ENCODE measurements at places on chromosomes 5 and 9.

GRCh38 chr5:93954421-93955069 is 213.1 kb upstream of the POU5F2 start:
- ATAC-seq, result no peak

- no peak for ATAC-seq
Observed at GRCh38 chr5:26323794-26324193, 714.6 kb downstream of the CDH9 start.

DNA sequence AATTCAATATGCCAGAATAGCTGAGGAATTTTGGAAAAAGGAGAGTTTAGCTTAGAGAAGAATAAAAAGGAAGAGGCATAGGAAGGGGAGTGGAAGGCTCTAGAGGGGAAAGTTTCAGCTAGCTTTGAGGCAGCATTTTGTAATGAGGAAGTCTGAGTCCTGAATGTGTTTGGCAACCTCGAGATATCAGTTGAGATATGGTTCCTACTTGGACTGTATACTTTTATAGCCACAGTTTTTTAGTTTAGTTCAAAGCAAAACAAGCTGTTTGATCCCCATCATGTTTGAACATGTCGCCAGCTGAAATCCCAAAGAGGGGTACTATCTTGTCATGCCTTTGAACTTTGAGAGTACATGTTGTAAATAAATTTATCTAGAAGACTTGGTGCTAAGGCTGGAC is 559.0 kb upstream of the FTMT start:
- ATAC-seq, result no peak

GRCh38 chr5:132865668-132866341 is 464 bp downstream of the GDF9 start:
- peak; percentile 38 for ATAC-seq

DNA sequence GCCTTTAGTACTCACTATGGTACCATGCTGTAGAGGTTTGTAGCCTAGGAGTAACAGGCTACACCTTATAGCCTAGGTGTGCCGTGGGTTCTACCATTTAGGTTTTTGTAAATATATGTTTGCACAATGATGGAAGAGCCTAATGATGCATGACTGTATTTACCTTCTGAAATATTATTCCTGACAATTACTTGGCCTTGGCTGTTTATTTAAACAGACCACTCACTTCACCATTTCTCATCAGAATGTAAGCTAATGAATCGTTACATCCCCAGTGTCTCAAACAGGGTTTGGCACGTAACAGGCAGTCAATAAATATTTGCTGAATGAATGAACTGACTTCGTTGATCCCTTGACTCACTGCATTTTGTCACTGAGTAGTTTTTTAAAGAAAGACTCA is 93.1 kb downstream of the MED27 start:
- no peak for ATAC-seq

GRCh38 chr9:37999588-38000189 is 69.3 kb downstream of the SHB start:
- no peak for ATAC-seq

DNA sequence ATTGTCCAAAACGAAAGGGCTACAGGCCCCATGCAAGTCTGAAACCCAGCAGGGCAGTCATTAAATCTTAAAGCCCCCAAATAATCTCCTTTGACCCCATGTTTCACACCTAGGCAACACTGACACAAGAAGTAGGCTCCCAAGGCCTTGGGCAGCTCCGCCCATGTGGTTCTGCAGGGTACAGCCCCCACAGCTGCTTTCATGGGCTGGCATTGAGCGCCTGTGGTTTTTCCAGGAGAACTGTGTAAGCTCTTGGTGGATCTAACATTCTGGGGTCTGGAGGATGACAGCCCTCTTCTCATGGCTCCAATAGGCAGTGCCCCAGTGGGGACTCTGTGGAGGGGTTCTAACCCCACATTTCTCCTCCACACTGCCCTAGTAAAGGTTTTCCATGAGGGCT is 623.5 kb downstream of the PRR16 start:
- ATAC-seq, result no peak

GRCh38 chr5:168370831-168371230 is 79.4 kb downstream of the WWC1 start:
- no peak for ATAC-seq

GRCh38 chr9:125839317-125839716 is 92.1 kb downstream of the PBX3 start:
- ATAC-seq, result no peak

GRCh38 chr5:149313151-149313841 is 32.0 kb upstream of the GRPEL2 start:
- no peak for ATAC-seq

- ATAC-seq, result no peak
Observed at GRCh38 chr5:168109441-168109840, 182.0 kb upstream of the WWC1 start.

DNA sequence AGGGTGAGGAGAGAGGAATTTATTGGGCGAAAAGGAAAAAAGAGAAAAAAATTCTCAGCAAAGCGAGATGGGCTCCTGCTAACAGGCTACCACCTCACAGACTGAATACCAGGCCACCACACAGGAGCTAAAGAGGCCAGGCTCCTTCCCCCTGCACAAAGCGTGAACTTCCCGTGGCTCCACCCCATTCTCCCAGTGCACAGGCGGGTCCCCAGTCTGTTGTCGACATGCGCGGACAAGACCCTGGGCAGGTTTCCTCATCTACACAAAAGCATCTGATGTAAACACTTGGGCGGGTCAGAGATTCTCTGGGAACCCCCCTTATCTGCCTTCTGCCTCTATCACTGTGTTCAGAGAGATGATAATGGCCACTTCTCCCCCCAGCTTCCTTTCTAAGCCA is 34.2 kb downstream of the IL31RA start:
- ATAC-seq, result no peak

DNA sequence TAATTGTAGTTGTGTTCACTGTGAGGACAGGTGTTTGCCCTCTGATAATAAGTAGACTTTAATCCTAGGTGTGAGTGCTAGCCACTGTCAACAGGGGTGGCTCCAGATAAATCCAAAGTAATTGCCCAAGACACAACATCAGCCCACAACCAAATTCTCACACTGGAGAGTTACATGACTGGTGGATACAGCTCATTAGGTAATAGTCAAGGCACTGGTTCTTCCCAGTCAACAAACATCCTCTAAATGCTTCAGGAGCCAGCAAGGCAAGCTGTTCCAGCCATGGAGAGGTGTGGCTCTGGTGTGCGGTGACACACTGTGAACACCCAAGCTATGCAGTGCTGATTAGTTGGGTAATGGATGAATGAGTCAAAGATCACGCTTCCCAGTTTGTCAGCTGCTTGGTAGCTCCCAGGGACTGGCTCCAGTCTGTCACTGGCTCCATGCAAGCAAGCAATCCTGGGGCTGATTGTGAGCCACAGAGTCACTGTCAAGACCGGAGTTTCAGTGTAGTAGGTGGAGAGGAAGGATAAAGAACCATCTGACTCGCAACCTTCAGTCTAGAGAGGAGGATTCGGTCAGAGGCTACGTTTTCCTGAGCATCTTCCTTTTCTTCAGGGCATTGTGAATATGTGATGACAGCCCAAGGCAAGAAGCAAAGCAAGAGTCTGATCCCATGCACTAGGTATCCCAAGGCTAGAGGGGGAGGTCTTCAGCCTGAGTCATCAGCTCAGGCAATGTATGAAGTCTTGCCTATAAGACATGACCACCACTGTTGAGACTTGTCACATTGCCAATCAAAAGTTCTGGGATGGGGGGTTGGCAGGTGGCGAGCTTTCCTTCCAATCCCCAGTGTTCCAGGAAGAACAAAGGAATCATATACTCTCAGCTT is 63.1 kb downstream of the UGCG start:
- ATAC-seq, result no peak

- no peak for ATAC-seq
Observed at GRCh38 chr5:52743012-52743411, 44.7 kb upstream of the ITGA1 start.

DNA sequence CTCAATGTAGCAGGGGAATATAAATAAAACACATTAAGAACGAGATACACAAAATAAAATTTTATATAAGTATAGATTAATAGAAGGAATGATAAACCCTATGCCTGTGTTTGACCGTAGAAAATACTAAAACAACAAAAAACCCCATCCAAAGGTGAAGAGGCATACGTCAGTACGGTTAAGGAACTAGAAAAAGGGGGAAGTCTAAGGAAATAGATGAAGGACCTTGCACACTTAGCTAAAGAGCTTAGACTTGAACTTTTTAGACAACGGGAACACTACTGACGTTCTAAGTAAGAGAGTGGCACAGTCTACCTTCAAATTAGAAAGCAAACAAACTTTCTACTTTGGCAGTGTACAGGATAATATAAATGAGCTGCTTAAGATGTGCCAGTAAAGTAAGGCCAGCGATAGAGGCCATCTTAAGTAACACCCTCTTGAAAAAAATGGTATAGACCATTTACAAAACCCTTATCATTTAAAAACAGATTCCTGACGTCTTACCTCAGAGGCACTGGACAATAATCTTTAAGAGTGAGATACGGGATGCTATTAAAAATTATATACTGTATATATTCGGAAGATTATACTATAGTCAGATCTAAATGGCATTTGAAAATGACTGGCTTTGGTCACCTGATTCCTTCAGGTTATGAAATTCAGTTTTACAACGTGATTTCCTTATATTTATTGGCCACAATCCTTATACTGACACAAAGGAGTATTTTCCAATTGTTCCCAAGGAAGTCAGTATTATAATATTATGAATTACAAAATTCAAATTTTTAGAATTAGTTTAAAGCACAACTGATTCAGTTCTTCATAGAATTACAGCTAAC is 8.5 kb downstream of the PANK3 start:
- no peak for ATAC-seq

GRCh38 chr9:124358631-124359030 is 56.6 kb downstream of the PSMB7 start:
- ATAC-seq, result no peak

DNA sequence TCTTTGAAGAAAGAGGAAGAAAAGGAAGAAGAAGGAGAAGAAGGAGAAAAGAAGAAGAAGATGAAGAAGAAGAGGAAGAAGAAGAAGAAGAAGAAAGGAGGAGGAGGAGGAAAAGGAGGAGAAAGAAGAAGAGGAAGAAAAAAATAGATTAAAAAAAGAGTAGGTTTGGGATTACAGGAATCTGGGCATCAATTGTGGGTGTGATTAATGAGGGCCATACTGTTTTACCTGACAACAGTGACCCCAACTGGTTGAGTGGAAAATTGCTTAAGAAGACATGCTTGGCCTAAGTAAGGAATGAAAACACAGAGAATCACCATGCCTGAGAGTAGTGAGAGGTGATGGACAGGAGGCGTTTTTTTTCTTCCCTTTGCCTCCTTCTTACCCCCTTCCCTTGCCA is 114.6 kb downstream of the FAM170A start:
- ATAC-seq, result no peak

DNA sequence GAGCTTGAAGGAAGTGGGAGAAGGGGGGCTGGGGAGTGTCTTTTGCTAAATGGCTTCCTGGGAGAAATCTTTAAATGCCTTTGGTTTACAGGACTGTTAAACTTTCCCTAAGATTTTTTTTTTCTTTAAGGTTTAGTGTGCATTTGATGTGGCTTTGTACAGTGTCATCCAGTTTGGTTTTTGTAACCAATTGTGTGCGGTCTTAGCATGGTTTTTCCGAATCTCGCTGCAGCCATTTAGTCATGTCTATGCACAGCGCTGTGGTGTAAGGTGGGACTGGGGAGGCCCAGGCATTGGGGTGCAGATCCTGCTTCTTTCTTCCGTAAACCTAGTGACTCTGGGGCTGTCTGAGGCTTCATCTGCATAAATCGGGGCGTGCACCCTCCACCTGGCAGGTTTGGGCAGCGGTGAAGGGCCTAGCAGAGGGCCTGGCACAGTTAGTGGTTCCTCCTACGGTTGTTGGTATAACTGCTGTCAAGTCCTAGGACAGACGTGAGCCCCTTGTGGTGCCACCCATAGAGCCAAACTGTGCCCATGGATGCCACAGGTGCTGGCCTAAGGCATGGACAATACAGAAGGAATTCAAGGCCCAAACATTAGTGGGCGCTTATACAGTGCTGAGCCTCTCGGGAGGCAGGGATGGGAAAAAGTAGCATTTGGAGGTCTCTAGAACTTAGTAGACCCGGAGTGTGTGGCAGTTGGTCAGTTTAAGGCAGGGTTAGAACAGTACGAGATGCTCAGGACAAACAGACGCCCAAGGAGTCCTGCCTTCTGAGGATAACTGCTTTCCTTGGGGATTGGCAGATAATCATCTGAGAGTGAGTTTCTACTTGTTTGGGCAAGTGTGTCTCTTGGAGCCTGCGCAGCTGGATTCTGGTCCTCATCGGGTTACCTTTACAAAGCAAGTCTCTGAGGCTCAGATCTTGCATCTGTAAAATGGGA is 1.5 kb downstream of the PRRC2B start:
- ATAC-seq, result peak; percentile 1

DNA sequence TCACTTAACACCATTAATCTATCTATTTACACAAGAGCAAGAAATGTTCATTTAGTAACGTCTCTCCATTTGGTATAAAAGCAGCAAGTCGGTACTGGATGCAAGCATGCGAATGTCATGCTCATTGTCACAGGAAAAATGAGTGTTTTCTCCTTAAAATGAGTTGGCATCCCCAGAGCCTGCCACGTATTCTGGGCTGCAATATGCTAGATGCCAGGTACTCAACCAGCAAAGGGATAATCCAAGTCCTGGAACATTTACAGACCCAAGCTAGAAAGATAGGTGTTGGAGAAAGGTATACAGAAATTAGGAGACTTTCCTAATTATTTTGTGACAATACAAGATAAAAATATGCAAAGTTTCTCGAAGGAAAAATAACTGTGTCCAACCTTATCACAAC is 217.5 kb downstream of the EBF1 start:
- ATAC-seq, result no peak

DNA sequence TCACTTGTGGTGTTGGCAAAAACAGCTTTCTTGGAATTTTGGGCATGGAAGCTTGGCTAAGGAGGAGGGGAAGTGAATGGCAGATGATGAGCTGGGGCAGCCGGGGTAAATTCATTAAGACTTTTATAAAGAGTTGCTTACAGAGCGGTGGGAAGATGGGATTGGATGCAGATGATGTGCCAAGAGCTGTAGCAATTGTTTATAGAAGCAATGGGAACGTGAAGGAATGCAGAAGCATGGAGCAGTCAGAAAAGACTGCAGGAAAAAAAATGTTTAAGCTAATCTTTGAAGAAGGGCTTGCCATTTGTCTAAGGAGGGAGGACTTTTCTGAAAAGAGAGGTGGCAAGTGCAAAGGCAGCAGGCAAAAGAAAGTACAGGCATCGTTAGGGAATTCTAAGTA is 86.6 kb upstream of the SHISAL2B start:
- no peak for ATAC-seq

GRCh38 chr9:133612816-133613215 is 3.6 kb upstream of the FAM163B start:
- ATAC-seq, result no peak

Data from motor neuron (in vitro differentiated cells).